SW 1271 (cell line): ENCODE measurements at places on chromosomes 6 and 20.

DNA sequence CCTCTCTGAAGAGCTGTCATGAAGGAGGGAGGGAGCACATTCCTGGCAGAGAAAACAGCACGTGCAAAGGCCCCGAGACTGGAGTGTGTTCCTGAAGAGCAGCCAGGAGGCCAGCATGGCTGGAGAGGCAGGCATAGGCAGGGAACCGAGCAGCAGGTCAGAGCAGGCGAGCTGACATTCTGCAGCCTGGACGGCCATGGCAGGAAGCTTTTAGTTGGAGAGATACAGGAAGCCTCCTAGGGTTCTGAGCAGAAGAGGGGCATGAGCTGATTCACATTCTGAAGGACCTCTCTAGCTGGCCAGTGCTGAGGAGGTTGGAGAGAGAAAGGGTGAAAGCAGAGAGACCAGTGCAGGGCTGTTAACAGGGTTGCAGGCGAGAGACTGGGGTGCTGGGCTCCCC lies 29.7 kb downstream of the POFUT1 start:
- no peak for DNase-seq

DNA sequence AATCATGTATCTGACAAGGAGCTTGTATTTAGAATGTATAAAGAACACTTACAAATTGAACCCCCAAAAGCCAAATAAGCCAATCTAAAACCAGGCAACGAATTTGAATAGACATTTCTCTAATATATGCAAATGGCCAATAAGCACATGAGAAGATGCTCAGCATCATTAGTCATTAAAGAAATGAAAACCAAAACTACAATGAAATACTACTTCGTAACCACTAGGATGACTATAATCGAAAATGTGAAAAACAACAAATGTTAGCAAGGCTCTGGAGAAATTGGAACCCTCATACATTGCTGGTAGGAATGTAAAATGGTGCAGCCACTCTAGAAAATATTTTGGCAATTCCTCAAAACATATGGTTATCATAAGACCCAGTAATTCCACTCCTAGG lies 105.8 kb upstream of the TOP1 start:
- DNase-seq, result no peak

DNA sequence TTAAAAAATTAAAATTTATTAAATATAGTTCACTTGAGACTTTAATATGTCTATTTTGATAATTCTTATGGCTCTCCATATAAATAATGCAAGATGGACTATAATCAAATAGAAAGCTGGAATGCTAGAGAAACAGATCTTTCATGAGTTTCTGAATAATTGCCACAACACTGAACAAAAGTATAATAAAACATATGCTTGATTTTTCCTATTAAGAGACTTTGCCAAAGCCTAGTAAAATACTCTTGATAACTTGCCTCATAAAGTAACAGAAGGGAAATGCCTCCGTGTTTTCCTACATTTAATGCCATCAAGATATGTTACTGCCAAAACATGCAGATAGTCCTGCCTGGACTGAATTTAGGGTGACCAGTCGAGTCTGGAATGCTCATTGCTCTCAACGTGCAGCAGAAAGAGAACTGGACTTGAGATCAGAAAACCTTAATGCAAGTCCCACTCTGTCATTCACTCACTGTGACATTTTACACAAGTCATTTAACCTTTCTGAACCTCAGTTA lies 153.2 kb downstream of the AIG1 start:
- DNase-seq, result no peak

DNA sequence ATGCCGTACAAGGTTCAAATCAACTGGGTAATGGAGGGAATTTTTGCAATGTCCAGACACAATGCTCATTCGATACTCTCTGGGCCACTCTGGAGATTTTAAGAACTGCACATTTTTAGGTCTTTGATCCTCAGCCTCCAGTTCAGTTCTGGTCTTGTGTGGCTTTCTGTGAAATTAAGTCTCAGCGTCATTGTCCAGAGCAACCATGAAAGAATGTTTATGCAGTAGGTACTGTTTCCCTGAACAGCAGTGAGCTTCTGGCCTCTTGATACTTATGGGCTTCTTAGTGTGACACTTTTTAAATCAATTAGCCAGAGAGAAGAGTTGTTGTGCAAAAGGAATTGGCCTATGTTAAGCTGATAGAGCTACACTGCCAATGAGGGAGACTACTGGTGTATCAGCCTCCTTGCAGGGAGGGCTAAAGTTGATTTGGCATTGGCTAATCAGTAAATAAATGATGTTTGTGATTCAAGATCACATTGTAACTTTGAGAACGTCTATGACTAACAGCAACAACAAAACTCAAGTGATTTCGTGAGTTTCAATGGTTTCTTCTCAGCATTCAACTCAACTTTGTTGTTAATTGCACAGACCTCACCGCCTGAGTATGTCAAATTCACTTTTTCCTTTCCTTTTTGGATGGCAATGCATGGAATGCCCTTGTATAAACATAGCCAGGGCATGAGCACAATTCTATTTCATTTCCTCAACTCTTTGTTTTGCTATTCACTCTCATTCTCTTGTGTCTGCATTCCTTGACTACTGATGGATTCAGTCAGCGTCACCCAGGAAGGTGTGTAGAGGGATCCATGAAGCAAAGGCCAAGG lies 85.1 kb downstream of the GJA1 start:
- DNase-seq, result no peak

DNA sequence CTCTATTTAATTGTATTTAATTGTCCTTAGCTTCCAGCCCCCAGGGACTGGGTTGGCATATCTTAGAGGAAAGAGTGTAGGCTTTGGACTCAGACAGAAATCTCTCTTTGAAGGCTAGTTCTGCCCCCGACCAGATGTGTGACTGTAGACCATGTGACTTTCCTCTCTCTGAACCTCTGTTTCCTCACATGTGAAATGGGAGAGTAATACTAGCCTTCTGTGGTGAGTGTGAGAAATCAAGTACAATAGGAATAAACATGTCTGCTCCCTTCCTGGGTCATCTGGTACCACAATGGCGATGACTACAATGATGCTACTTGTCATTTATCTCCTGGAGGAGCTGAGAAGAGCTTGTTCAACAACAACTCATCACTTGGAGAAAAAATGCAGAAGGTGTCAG lies 179.9 kb downstream of the LRFN2 start:
- DNase-seq, result no peak

DNA sequence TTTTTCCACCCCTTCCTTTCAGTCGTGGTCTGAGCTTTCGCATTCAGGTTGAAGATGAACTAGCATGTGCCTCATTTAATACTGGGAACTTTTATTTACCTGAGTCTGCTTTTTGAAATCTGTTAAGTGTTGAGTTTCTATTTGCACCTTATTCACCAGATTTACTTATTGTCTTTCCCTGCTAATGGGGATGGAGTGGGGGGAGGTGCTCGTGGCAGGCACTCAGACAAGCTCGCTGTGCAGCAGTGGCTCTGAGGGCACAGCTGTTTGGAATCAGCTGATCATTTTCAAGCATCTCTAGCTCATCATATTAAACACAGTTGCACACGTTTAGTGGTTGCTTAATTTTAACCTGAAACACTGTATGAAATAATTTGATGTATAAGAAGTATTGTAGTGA lies 35.6 kb downstream of the UTRN start:
- no peak for DNase-seq

DNA sequence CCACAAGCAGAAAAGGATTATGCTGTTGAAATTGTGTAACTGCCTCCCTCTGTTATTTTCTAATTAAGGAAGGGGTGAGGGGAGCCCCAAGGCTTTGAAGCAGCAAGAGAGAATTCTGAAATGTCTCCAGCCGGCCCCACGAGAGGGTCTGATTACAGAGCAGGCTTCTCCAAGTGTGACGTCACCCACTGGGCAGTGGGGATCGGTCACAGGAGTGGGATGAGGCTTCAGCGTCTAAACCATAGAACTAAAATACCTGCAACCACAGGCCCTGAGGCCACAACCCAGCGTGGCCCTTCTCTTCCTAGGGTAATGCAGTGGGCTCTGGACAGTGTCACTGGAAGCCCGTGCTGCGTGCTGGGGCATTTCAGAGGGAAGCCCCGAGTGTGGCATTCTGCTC lies 38.6 kb upstream of the APCDD1L start:
- DNase-seq, result no peak

DNA sequence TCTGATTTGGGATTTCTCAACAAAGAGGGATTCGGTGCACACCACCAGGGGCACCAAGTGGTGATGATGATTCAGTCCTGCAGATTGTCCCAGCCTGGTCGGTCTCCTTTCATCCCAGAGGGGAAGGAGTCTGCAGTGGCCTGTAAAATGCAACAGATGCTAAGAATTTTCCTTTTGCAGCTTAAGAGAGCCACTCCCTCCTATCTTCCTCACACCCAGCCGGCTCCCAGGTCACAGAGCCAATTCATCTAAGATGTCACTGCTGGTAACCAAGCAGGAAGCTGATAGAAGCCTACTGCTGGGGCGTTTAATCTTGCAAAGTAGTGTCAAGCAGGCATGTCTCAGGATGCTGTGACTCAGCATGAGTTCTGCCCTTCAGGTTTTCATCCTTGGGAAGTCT lies 203.8 kb upstream of the LRFN2 start:
- no peak for DNase-seq

GRCh38 chr6:7106752-7107577 lies 796 bp upstream of the RREB1 start:
- DNase-seq, result no peak

DNA sequence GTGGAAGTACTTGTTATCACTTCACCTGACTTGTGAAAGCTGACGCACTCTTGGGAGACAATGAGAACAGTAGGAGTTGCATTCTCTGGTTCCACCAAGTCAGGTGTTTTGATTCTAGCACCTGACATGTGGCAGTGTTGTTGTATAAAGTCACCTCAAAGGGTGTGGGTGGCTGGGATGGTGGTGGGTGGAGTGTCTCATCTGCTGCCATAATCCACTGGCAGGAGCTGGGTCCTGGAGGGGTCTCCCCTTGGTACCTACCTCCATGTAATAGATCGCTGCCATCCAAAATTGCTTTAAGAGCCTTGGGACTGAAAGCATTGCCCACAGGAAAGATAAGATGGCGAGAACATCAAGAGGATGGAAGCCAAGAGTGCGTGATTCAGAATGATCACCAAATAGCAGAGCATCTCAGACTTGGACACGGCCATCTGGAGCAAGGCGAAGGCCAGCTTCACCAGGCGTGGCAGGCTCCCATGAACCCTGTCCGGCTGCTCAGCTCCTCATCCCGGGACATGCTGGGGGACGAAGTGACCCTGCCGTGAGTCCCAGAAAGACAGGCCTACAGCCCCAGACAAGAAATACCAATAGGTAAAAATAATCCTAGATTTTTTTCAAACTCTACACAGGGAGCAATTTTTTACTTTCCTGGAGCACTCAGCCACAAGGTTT lies 56.6 kb downstream of the NPEPL1 start:
- no peak for DNase-seq

GRCh38 chr6:129583866-129584265 lies 126.1 kb downstream of the ARHGAP18 start:
- no peak for DNase-seq

- DNase-seq, result no peak
Measured at GRCh38 chr20:43843965-43844660, 70.5 kb upstream of the TOX2 start.

DNA sequence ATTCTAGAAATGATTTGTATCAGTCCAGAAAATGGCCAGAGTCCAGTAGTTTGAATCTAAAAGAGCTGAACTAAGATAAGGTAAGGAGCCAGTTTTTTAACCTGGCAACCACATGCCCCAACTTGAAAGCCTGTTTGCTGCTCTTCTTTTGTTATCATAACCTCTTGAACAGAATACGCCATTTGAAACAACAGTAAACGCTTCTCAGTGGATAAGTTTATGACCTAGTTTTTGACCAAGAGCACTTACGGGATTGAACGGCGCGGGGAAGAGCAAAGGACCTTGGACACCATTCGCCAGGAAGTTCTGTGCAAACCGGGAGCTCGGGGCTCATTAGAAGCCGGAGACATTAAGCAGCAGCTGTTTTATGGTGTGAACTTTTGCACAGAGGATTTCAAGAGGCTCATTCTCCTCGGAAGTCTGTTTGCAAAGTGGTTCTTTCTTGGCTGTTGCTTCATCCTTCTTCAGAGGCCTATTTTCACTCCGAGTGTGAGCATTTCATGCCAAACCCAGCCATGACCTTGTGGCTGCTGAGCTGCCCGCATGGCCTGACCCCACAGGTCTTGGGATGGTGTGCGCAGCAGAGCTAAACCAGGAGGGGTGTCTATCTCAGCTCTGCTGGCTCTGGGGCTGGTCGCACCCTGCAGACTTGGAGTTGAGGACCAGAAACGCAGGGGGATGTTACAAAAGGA lies 215.1 kb downstream of the SOX4 start:
- DNase-seq, result no peak

DNA sequence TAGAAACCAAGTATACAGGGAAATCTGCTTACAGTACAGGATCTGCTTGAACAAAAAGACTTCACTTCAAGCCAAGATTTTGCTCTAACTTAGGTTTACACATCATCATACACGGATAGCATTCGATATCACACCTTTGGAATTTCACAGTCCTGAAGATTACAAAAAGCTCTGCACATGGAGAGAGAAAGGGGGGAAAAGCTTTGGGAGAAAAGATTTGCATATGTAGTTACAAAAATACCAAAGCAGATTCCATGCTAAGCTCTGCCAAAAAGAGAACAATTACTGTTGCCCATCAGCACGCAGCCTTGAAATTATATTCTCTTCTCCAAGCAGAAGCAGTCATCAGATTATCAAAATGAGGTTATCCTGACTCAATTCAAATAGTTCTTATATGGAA lies 62.0 kb downstream of the HIVEP2 start:
- no peak for DNase-seq

GRCh38 chr6:100810015-100810414 lies 71.1 kb downstream of the ASCC3 start:
- DNase-seq, result no peak

GRCh38 chr6:138085839-138086222 lies 21.4 kb downstream of the PERP start:
- DNase-seq, result no peak

DNA sequence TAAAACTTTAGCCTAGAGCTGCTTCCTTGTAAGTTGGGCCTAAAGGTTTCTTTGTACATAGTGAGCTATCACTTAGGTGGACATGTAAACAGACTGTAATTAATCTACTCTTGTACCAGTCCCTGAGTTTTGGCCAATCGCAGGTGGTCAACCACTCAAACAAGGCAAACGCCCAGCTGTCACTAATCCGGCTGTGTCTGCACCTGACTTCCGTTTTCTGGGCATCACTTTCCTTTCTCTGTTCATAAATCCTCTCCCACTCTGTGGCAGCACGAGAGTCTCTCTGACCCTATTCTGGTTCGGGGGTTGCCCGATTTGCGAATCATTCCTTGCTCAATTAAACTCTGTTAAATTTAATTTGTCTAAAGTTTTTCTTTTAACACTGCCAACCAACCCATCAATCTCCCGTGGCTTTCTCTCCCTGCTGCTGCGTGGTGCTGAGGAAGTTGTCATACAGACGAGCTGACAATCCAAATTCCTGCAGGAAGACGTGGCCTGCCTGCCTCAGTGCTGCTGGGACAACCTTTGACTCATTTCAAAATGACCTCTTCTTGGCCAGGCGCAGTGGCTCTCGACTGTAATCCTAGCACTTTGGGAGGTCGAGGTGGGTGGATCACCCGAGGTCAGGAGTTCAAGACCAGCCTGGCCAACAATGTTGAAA lies 206.3 kb downstream of the QKI start:
- DNase-seq, result no peak

GRCh38 chr6:141077355-141078333 lies 1055.1 kb upstream of the GJE1 start:
- peak; percentile 67 for DNase-seq
